Stimulated activated effector memory CD8-positive, alpha-beta T cell treated with anti-CD3 and anti-CD28 coated beads, Interleukin-12 subunit alpha, Interleukin-12 subunit beta, amount 100 ng/mL, for 72 hours (primary cell): ENCODE measurements at places on chromosomes 2 and 18.

DNA sequence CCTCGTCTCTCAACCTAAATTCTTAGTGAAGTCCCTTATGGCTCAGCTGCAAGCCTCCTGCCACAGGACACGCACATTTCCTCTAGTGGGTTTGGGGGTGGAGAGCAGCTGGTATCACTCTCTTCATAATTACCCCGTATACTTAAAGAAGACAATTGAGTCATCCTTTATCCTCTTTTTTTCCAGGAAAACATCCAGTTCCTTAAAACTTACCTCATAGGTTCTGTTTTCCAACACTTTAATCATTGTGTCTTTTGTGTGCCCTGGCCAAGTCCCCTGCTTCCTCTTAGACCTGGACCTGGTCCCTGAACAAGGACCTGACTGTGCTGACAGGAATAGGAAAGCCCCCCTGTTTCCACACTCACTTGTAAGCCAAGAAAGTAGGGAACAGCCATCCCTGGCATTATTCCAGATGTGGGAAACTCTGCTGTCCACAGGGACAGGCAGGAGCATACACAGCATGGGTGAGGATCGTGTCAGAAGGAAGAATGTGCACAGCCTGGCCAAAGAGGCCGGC, 42.3 kb upstream of the MYO1B start:
- no peak for DNase-seq

GRCh38 chr2:176584333-176584732, 315.1 kb downstream of the MTX2 start:
- no peak for DNase-seq

DNA sequence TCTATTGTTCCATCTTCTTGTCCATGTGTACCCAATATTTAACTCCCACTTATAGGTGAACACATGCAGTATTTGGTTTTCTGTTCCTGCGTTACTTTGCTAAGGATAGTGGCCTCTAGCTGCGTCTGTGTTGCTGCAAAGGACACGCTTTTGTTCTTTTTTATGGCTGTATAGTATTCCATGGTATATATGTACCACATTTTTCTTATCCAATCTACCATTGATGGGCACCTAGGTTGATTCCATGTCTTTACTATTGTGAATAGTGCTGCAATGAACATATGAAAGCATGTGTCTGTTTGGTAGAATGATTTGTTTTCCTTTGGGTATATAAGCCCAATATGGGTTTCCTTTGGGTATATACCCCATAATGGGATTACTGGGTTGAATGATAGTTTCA, 77.3 kb upstream of the MMADHC start:
- DNase-seq = no peak

GRCh38 chr18:80244956-80245730, 2.2 kb downstream of the PARD6G start:
- DNase-seq = peak; percentile 48

DNA sequence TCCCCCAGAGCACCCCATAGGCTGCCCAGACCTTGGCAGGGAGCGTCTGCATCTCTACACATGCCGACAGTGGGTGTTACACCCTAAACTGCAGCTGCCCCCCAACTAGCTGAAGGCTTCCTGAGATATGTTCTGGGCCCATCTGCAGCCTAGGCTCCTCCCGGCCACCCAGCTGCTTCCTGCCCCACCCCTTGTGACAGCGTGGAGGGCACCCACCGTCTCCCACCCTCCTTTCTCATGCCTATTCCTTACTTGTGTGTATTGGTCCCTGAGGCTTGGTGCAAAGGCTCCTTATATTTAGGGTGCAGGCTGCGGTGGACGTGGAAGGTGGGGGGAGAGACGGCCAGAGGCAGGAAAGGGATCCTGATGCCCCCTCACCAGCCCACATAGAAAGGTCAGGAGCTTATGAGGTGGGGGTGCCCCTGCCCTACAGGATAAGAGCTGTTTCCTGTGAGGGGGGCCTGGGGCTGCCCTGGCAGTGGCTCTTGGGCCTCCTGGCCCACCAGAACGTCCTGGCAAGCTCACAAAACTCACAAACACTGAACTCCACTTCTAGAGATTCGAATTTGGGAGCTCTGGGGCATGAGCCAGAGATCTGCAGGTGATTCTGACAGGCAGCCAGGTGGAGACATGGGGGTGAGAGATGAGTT, 7.3 kb upstream of the PROM2 start:
- DNase-seq = no peak

DNA sequence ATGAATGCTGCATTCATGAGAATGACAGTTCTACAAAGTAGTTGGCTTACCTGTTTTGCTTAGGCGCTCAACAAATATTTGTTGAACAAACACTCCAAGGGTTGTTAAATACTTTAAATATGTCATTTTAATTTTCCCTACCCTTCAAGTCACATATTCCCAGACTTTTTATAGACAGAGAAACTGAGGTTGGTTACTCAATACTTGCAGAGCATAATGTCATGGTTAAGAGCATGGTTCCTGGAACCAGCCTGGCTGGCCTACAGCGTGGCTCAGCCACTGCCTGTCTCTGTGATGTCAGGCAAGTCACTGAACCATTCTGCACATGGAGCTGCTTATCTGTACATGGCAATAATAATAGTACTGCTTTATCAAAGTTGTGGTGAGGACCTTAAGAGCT, 120.0 kb upstream of the STK17B start:
- no peak for DNase-seq

DNA sequence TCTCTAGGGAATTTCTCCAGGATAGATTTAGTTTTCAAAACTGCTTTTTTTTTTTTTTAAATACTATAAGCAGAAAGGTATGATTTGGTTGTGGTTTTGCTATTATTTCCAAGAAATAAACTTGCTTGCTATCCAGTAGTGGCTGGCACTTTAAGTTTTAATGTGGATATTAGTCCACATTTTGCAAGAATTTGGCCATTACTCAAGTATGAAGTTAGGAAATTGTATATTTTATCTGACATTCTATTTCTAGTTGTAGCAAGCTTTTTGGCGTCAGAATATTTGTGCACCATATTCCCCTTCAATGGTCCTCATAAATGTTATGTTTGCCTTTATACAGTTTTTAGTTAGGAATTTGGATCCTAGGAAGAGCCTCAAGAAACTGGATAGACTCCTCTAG, 226.3 kb downstream of the ZNF521 start:
- DNase-seq = no peak

- DNase-seq = no peak
Measured at GRCh38 chr18:72155327-72155726, 388.8 kb downstream of the CBLN2 start.

DNA sequence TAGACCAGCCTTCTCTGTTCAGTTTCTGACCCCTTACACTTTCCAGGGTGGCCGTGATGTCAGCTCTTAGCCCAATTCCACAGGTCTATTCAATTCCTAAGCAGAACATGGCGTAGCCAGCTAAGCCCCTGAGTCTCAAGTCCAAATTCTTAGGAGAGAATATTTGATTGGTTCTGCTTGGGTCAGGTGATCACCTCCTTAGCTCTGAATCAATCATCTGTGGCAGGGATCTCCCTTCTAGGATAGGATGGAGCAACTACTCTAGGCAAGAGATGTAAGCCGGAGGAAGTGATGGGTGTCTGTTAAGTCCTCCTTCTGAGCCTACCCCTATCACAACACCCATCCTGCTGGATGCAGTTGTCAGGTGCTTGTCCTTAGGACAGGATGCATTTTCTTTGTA, 11.1 kb downstream of the UCN start:
- no peak for DNase-seq

DNA sequence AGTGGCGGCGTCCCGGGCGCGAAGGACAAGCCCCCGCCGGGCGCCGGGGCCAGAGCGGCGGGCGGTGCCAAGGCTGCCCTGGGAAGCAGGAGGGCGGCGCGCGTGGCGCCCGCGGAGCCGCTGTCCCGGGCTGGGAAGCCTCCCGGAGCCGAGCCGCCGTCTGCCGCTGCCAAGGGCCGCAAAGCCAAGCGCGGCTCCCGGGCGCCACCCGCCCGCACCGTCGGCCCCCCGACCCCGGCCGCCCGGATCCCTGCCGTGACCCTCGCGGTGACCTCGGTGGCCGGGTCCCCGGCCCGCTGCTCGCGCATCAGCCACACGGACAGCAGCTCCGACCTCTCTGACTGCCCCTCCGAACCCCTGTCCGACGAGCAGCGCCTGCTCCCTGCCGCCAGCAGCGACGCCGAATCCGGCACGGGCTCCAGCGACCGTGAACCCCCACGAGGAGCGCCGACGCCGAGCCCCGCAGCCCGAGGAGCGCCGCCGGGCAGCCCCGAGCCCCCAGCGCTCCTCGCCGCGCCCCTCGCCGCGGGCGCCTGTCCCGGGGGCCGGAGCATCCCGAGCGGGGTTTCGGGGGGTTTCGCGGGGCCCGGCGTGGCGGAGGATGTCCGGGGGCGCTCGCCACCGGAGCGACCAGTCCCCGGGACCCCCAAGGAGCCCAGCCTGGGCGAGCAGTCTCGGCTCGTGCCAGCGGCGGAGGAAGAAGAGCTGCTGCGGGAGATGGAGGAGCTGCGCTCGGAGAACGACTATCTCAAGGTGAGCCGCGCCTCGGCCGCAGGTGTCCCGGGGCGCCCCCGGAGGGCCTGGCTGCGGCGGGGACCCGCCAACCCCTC, 820 bp downstream of the MTCL1 start:
- DNase-seq = no peak

GRCh38 chr2:25714740-25715139, 41.4 kb upstream of the DTNB start:
- DNase-seq = no peak

DNA sequence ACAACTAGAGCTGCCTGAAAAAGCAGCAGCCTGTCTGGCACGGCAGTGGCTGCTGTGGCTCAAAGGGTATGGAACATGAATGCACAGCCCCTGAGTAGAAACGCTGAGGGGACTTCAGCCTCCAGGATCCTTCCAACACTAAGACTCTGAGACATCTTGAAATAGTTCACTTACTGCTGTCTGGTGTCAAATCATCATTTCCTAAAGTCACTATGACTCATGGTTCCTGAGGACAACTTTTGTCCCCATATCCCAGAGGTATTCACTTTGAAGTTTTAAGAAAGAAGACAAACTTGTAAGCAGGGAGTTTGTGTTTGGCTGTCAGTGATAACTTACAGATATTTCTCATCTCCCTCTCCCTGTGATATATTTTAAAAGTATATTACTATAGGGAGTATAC, 33.3 kb upstream of the NEB start:
- DNase-seq = no peak

- DNase-seq = no peak
Measured at GRCh38 chr2:64179582-64180321, 35.5 kb upstream of the PELI1 start.

DNA sequence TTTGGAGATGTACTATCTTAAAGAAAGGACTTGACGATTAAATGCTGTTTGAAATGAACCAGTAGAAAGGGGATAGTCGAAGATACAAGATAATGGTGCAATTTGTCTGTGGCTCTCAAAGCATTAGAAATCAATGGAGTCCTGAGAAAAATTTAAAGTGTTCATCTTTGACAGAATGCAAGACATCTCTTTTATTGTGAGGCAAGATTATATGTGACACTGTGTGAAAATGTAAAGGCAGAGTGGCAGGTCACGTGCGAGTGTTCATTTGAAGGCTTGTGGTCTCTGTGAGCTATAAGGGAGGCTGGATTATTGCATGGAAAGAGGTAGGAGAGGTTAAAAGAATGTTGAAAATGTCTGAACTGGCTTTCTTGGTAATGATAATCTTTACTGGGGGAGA, 709.2 kb downstream of the DSC3 start:
- DNase-seq = no peak

GRCh38 chr2:71464389-71464788, 11.0 kb downstream of the DYSF start:
- DNase-seq = no peak

GRCh38 chr2:46008091-46008870, 288.9 kb upstream of the EPAS1 start:
- DNase-seq = peak; percentile 45

DNA sequence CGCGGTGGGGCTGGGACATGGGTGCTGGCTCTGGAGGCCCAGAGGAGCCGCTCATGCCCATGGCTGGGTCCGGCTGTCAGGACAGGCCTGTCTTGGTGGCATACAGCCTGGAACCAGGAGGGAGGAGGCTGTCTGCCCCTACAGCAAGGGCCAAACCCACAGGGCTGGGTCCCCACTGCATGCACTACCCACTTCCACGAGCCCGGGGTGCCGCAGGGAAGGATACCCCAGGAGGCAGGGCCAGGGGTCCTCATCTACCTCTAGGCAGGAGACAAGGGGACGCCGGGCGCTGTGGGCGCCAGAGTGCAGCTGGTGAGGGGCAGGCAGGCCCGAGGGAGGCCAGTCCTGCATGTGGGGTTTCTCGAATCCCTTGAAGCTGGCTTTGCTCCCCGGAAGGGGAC, 95.1 kb upstream of the GPC1 start:
- no peak for DNase-seq

GRCh38 chr2:121825003-121825950, 69.8 kb downstream of the TSN start:
- no peak for DNase-seq

- peak; percentile 61 for DNase-seq
Measured at GRCh38 chr18:69978732-69979715, 31.4 kb upstream of the CD226 start.

DNA sequence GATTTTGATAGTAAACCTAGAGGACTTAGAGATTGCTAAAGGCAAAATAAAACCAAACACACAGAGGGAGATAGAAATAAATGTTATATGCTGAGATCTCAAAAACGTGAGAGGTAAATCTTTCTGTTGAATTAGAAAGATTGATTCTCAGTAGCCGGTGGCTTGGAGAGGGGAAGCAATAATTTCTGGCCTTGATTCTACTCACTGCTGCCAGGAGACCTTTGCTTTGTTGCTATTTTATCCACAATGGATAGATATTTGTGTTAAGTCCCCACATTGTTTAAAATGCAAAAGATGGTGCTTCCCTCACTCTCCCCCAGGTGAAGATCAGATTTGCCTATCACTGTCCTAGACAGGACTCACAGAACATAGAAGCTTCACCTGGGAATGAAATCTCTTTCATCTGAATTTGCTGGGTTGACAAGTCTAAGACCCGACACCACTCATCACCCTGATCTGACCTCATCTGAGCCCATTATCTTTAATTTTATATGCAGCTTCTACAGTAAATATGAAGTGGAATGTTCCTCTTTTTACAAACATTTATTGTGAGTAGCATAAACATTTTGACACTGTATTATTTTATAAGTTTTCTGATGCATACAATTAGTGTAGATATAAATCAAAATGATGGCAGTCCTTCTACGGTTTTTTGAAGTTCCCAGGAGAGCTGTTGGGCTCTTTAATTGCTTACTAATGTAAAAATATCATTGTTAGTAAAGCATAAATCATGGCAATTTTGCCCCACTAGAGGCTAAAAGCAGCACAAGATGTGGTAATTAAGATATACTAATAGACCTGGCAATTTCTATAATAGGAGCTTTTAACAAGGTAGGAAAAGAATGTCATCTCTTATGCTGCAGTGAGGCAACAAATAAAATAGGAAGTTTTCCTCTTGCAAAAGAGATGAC, 149.7 kb downstream of the DCC start:
- DNase-seq = no peak

DNA sequence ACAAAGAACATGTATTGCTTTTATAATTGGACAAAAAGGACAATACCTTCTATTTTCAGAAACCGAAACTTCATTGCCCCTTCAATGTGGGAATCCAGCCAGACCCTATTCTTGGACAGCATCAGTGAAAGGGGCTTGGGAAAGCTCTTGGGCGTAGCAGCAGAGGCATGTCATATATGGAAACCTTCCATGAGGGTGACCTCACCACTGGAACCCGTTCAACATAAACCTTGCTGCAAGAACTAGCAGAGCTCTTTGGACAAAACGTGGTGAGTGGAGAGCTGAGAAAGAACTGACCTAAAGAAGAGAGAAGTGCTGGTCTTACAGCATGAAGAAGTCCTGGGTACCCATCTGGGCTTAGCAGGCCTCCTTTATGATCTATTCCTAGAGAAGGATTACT, 22.7 kb upstream of the ACTG2 start:
- no peak for DNase-seq

- no peak for DNase-seq
Measured at GRCh38 chr2:9282128-9283112, 75.8 kb downstream of the ASAP2 start.

- no peak for DNase-seq
Measured at GRCh38 chr2:43980902-43981301, 14.9 kb downstream of the LRPPRC start.
